Stimulated activated CD4-positive, alpha-beta T cell treated with anti-CD3 and anti-CD28 coated beads, Interleukin-2, amount 100 ng/mL, for 4 hours (primary cell): ENCODE measurements at places on chromosomes 16 and 17.

DNA sequence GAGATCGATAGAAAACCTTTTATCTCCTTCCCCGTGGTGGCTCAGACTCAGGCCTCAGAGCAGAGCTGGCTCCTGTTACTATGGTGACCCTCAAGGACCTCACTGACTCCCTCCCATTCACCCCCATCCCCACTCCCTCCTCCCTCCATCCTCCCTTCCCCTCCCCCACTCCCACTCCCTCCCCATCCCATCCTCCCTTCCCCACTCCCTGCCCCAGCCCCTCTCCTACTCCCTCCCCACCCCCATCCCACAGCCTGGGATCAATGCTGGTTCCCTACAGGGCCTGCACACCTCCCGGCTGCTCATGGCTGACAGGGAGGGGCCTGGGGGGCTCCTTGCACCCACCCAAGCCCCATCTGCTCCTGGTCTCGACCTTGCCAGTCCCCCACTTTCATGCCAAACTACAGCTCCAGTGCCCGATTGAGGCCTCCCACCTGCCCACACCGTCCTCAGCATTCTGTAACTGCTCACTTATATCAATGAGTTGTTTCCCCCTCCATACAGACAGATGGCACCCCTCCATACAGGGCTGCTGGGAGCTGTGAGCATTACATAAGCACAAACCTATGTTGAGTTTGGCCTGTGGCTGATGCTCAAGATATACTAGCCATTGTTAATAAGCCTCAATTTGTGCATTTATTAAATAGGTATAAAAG, 11.6 kb upstream of the RAI1 start:
- DNase-seq = no peak

DNA sequence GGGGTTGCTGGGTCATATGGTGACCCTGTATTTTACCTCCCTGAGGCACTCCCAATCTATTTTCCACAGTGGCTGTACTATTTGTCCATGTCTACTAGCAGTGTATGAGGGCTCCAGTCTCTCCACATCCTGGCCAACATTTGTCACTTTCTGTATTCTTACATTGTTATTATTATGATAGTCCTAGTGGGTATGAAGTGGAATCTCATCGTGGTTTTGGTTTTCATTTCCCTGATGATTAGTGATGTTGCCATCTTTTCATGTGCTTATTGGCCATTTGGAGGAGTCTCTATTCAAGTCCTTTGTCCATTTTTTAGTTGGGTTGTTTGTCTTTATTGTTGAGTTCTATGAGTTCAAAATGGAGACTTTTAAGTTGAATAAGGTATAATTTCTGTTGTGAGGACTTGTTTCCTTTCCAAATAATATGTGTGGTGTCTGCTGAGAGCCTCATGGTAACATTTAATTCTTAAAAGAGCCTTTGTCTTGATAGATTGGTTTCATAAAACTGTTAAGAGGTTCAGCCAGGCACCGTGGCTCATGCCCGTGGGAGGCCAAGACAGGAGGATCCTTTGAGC, 108.2 kb downstream of the RPTOR start:
- DNase-seq = no peak

DNA sequence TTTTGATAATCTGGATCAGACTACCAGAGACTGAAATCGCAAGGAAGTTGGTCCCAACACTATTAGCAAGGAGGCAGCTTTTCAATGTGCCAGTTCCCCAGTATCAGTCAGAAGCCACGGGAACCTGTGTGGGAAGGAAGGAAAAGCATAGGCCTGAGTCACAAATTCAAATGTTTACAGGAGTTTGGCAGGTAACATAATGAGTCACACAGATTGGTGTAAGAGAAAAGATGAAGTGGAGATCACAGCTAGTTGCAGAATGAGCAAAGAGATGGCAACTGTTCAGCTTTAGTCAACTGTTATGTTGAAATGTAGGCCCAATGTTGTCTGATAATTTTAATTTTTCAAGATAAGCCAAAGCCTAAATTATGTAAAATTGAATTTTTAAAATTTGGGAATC, 28.1 kb upstream of the ITGA2B start:
- no peak for DNase-seq

DNA sequence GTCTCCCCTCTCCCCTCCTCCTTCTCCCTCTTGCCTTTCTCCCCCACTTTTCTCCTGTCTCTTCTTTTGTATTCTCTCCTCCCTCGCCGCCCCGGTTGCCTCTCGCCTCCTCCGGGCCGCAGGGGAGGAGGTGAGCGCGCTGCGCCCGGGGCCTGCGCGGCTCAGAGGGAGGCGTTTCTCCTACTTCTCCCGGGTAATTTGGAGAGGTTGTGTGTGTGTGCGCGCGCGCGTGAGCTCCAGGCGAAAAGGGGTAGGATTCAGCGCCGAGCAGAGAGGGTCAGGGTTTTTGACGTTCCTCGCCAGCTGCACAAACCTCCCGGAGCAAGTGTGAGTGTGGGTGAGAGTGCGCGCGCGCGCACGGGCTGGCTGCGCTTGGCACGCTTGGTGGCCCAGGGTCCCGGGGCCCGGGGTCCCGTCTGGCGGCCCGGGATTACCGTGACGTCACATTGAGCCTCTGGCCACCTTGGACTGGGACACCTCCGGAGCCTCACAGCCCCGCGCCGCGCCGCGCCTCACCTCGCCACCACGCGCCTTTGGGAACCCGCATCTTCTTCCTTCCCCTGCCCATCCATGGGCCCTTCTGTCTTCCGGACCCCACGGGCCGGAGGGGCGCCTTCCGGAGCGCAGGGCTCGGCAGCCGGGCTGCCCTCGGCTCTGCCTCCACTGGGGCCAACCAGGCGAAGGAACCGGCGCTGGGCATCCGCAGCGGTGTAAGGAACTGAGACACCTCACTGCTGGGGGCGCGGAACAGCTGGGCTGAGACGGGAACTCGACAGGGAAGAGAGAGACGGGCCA, 479 bp downstream of the IRX6 start:
- DNase-seq = no peak

DNA sequence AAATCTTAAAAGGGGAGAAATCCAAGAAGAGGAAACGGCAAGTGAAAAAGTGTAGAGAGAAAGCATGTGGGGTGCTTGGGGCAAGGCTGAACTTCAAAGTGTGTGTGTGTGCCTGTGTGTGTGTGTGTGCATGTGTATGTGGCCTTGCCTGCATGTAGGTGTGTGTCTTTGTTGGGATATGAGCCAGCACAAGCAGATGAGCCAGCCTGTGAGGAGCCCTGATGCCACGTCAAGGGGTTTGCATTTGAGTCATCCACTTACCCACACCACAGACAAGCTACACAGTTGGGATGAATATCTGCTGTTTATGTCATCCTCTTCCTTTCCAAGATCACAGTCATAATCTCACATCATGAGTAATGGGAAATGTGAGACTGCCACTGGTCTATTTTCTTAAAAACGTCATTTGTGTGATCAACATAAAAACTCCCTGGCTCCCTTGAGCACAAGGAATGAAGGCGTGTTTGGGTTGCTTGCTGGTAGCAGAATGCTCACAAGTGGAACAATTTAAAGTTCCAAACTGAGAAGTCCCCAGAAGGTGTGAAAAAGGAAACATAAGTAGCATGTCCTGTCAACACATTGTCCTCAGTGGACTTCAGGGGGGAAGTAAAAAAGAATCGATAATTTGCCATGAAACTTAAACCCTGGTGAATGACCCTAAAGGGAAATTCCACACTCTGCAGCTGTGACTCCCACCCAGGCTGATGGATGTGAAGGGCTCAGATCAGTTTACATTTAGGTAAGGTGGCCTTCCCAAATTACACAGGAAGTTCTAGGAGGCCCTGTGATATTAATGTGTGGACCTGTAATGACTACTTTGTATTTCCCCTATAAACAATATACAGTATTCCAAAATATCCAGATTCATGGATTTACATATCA, 14.7 kb downstream of the KCTD19 start:
- DNase-seq = peak; percentile 68
